ENCODE measurements at places on chromosomes 16 and 17.
A peak's percentile ranks its signal among the peaks of the same experiment; 100 is the strongest.

DNA sequence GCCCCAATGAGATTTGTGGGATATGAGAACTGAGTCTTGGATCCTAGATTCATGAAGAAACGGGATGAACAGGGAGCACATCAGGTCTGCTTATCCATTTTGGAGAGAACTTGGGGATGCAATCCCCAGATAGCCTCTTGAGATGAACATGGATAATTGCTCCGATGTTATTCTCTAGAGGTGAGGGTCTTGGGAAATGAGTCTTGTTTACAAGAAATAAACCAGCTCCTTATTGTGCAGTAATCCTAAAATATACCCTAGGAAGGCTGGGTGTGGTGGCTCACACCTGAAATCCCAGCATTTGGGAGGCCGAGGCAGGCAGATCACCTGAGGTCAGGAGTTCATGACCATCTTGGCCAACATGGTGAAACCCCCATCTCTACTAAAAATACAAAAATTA lies at the start of gene OR1D2:
OR1D2 (minus strand) TSS at position 101 of the 400 bp plus-strand sequence. CDS start 11,426 bp downstream, outside the sequence.
- no peak for DNase-seq

DNA sequence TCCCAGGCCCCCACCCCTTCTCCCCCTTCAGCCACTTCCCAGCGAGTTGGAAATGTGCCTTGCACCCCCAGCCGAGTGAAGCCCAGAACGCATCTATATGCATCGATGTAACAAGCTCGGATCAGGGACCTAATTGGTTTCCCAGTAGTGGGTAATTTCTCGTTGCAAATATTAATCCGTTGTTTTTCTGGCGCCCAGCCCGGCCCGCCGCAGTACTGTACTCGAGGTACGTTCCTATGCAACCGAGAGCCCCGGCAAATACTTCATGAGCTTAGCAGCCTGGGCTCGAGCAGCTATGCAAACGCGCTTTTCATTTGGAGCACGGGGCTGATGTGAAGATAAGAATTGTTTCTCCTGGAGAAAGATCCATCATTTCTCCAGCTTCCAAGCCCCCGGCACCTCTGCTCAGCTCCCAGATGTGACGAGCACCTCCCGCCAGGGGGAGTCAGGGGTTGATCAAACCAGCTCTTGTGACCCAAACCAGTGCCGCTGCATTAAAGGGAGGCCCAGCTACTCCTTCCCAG lies 229.8 kb downstream of the KATNIP start:
- DNase-seq = no peak

- no peak for DNase-seq
These were observed 2.2 kb downstream of the HID1 start for GRCh38 chr17:74970395-74970794.

DNA sequence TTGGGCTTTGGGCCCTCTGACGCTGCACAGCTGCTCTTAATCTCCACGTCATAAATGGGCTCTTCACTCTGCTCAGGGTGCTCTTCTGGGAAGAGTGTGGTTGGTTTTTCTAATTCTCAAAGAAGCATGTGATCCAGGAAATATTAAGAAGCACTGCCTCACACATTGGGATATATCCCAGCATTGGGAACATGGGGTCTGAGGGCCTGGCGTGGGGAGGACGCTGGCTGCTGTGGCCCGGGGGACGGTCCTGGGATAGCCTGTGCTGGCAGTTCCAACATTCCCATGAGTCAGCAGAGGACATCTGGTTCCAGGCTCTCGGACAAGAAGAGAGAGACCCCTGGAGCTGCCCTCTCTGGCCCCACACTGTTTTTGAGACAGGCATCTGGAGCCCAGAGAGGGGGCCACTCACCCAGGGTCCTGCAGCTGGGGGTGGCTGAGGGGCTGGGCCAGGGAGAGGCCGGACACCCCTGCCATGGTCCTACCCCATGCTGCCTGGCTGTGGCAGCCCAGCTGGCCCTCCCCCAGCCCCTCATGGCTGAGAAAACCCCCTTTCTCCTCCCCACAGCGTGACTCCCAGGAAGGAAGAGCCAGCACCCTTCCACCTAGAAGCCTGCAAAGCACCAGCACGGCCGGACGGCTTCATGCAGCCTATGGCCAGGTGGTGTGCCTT lies 58.8 kb downstream of the NT5M start:
- no peak for DNase-seq

DNA sequence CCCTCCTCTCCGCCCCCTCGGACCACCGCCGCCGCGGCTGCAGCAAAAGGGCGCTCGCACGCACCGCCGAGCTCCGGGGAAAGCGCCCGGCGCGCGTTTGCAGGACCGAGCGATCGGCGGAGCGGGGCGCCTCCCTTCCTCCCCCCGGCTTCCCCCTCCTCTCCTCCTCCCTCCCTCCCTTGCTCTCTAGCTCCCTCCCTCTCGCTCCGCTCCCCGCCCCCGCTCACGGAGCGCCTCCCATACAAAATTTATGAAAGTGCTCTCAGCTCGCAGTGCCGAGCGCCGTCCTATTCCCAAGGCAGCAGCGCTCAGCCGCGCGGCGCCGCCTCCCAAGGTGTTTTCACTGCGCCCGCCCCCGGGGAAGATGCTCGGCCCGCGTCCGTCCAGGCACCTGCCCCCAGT lies at the start of gene RTN4RL1:
RTN4RL1 (minus strand) TSS at position 115 of the 402 bp plus-strand sequence. CDS start 469 bp downstream, outside the sequence.
- DNase-seq = peak; percentile 38

DNA sequence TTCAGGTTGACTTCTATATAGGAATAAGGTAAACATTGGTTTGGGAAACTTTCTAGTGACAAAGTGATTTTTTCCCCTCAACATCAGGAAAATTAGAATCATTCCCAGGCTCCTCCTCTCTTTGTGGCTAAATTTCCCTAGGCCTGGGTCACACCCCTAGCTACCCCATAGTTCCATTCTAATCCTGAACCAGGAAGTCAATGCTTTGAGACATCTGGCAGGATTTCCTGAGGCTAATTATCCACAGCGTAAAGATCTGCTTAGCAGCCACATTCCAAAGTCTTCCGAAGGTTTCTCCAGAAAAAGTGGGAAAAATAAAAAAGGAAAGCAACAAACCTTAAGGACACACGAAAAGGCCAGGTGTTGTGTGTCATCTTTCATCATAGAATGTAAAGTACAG lies 60.3 kb upstream of the CORO6 start:
- no peak for DNase-seq

GRCh38 chr16:84367297-84367680 lies 1.0 kb upstream of the ATP2C2 start:
- DNase-seq = no peak

DNA sequence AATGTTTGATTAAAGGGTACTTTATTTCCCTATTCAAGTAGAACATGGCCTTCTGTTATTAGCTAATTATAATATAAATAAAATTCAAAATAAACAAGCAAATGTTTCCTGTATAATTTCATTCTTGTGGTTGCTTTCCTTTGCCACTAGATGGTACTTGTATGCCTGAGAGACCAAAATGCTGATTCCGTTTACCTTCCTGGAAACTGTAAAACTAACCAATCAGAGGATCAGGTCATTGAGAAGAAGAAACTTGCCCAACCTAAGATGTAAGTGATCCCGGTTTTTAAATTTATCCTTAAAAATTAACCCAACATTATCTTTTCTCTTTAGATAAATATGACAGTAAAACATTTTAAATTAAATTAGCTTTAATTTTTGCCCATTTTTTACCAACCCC lies 8.1 kb upstream of the ABCA5 start:
- no peak for DNase-seq

DNA sequence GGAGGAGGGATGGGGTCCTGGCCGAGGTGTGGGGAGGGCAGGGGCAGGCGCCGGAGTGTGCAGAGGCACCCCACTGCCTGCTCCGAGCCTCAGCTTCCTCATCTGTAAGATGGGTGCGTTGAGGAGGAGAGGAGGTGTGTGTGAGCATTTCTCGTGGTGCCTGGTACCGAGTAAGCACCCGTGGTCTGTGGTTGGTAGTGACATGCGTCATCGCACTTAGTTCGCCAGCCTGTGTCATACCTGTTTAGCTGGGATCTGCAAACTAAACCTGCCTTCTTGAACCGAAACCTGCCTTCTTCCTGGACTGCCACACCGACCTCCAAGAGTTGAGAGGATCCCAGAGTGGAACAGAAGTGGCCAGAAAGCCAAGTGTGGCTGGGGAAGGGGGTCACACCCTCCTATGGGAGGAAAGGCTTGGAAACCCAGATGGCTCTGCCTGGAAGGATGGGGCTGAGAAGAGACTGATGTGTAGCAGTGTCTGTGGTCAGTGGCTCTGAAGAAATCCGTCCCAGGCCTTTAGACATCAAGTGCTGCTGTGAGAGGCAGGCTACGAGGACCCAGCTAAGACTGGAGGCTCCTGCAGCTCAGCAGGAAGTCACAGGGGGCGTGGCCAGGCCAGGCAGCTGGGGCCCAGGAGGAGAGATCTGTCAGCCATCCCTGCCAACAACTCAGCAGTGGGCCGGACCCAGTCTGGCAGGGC lies 162.6 kb upstream of the PLCG2 start:
- DNase-seq = peak; percentile 83

GRCh38 chr16:87484487-87485331 lies 8.1 kb downstream of the ZCCHC14 start:
- no peak for DNase-seq

GRCh38 chr17:27644586-27644985 lies 13.6 kb downstream of the LGALS9 start:
- no peak for DNase-seq

GRCh38 chr17:21286909-21287702 lies 2.6 kb downstream of the MAP2K3 start:
- DNase-seq = no peak

DNA sequence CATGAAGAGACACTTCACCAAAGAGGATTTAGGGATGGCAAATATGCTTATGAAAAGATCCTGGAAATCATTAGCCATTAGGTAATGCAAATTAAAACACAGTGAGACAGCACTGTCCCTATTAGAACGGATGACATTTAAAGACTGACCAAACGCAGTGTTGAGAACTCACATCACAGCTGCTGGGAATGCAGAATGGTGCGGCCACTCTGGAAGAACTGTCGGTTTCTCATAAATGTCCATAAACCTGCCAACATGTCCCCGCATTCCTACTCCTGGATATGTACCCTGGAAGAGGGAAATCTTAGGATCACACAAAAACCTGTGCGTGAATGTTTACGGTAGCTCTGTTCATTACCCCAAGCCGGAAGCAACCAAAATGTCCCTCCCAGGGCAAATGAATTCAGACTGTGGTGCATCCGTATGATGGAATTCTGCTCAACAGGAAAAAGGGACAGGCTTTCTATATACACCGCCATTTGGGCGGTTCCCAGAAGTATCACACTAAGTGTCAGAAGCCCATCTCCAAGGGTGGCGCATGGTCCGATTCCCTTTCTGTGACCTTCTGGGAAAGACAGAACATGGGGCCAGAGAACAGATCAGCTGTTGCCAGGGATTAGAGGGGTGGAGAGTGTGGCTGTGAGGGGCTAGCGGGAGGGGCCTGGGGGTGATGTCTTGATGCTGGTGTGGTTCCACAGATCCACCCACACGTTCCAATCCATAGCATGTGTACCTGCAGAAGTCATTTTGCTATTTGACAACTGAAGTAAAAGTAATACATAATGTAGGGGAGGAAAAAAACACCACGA lies 197.2 kb upstream of the CHMP6 start:
- DNase-seq = no peak

GRCh38 chr16:27749547-27749875 lies 199.6 kb downstream of the KATNIP start:
- DNase-seq = no peak

DNA sequence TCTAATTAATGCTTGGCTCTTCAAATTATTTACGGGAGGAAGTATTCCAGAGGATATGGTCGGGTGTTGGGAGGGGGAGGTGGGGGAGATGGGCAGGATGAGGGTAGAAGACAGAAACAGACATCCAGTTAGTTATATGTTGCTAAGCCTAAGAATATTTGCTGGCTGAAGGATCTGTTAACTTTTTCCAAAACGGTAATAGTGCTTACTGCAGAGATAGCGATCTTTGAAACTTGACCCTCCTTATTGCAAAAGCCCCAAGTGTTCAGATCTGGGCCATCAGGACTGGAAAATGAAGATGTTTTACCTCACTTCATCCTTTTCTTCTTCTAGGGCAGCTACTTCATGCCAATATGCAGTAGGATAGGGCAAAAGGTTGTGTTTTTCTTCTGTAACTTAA lies 27.0 kb upstream of the MMD start:
- no peak for DNase-seq

DNA sequence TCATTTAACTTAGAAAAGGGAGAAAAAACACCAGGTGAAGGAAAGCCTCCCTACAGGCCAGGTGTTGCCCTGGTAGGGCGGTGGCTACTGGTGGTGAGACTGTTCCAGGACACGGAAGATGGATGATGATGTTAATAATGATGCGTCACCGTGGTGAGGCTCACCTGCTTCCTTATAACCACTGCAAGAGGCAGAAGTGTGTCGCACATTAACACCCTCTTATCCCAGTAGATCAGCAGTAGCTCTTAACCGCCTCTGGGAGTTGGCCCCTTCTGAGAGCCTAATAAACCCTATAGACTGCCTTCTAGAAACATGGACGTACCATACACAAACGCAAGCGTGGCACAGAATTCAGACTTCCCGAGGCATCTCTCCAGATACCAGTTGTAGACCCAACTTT lies 7.8 kb downstream of the BFAR start:
- no peak for DNase-seq

- no peak for DNase-seq
These were observed 45.5 kb downstream of the TBC1D16 start for GRCh38 chr17:79990051-79990592.

DNA sequence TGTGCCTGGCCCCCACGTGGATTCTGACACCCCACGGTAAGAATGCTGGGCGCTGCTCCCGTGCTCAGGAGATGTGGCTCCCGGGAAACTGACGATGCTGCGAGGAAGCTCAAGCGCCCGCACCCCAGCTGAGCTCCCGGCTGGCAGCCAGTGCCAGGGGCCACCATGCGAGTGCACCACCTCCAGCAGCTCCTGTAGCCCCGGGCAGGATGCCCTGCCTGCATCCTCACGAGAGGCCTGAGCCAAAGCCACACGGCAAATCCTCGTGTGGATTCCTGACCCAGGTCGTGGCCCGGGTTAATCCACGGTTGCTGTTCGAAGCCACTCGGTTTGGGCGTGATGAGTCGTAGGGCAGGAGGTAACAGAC lies 11.6 kb upstream of the DPEP1 start:
- no peak for DNase-seq

- DNase-seq = no peak
These were observed 716.3 kb downstream of the WWOX start for GRCh38 chr16:78815713-78816112.

GRCh38 chr17:6098823-6099180 lies 28.6 kb downstream of the WSCD1 start:
- DNase-seq = no peak

DNA sequence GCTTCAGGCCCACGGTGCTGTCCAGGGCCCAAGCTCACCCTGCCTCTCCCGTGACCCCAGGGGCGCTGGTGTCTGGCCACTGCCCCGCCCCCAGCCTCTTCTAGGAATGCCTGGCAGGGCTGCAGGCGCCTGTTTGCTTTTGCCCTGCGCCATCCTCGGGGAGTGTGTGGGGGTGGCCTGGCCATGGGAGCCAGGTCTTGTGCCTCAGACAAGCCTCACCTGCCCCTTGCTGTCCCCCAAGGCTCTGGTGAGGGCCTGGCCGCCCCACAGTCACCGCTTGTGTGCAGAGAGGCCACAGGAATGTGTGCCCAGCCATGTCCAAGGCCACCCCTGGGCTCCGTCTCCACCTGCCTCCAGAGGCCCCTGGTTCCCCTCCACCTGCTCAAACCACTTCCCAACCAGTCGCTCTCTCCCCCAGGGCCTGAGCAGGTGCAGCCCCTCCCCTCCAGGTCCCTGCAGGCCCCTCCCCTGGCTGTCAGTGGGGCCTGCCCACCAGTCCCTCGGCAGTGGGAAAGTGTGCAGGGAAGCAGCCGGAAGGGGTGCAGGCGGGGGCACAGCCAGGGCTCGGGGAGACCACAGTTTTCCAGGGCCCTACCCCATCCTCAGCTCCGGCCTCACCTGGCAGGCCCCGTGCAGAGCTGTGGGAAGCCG lies 841 bp upstream of the IGFALS start:
- DNase-seq = no peak

GRCh38 chr17:65537845-65538674 lies 23.4 kb downstream of the AXIN2 start:
- DNase-seq = no peak

Data from stimulated activated CD8-positive, alpha-beta memory T cell treated with anti-CD3 and anti-CD28 coated beads, Interleukin-7, amount 100 ng/mL, for 48 hours (primary cell).